ENCODE measurements at places on chromosomes 1 and 21.

DNA sequence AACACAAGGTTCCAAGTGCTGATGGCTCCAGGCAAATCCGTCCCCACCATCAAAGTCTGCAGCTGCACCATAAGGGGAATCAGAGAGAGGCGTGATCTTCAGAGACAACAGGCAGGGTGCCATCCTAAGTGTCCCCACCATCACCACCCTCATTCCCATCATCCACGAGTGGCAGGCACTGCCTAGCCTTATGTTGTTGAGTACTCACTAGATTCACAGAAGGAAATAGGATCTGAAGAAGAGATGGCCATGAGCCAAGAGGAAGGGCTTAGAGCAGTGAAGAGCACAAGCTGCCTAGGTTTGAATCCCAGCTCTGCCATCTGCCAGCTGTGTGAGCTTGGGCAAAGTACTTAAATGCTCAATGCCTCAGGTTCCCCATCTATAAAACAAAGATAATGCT, 207.3 kb upstream of the CSF3R start:
- no peak for DNase-seq

- no peak for DNase-seq
Measured at GRCh38 chr1:44262414-44262813, 49.1 kb downstream of the DMAP1 start.

- no peak for DNase-seq
Measured at GRCh38 chr1:64388336-64388735, 81.6 kb upstream of the CACHD1 start.

DNA sequence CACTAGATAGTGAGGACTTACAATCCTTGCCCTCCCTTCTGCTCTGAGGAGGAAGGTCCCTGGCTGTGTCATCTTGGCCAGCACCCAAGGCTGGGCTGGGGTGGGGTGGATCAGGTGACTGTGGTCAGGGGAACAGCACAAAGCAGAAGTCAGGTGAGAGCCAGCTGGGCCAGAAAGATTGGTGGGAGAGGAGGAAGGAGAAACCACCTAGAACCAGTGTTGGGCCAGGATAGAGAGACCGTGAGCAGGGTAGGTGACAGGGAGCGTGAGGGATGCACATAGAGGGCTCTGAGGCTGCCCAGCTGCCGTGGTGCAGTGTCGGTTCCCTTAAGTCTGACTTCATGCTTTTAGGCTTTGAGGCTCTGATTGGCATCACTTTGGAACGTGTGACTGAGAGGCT, 22.7 kb downstream of the NCF2 start:
- DNase-seq = no peak

GRCh38 chr1:31815752-31816500, at the start of gene SPOCD1:
SPOCD1 (minus strand) TSS chr1:31816022; CDS start chr1:31815333, 689 bp downstream.
- peak; percentile 90 for DNase-seq

GRCh38 chr1:201295861-201296260, 12.6 kb downstream of the PKP1 start:
- no peak for DNase-seq

Measured in stimulated activated CD4-positive, alpha-beta T cell treated with anti-CD3 and anti-CD28 coated beads, Interleukin-15, amount 100 ng/mL, for 48 hours (primary cell).